Ecto neural progenitor cell (in vitro differentiated cells): ENCODE measurements at places on chromosomes 2 and 18.
A peak's percentile ranks its signal among the peaks of the same experiment; 100 is the strongest.

GRCh38 chr2:200590090-200590489 lies 4.3 kb downstream of the AOX1 start:
- no peak for DNase-seq

- DNase-seq: no peak
Measured at GRCh38 chr2:135227386-135227785, 175.3 kb downstream of the RAB3GAP1 start.

DNA sequence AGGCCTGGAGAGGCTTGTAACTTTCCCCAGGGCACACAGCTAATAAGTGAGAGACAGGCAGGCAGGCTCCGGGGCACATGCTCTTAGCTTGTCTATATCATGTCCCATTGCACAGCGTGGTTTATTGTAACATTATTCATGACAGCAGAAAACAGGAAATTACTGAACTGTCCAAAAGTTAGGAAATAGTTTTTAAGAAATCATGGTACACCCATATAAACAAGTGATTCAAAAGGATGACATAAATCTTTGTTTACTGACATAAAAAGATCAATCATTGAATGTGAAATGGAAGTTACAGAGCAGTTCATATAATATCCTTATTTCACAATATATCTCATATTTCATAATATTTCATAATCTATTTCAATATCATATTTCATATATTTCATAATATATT lies 34.3 kb upstream of the TXNDC2 start:
- no peak for DNase-seq

- no peak for DNase-seq
Measured at GRCh38 chr2:226515344-226516055, 284.1 kb downstream of the IRS1 start.

DNA sequence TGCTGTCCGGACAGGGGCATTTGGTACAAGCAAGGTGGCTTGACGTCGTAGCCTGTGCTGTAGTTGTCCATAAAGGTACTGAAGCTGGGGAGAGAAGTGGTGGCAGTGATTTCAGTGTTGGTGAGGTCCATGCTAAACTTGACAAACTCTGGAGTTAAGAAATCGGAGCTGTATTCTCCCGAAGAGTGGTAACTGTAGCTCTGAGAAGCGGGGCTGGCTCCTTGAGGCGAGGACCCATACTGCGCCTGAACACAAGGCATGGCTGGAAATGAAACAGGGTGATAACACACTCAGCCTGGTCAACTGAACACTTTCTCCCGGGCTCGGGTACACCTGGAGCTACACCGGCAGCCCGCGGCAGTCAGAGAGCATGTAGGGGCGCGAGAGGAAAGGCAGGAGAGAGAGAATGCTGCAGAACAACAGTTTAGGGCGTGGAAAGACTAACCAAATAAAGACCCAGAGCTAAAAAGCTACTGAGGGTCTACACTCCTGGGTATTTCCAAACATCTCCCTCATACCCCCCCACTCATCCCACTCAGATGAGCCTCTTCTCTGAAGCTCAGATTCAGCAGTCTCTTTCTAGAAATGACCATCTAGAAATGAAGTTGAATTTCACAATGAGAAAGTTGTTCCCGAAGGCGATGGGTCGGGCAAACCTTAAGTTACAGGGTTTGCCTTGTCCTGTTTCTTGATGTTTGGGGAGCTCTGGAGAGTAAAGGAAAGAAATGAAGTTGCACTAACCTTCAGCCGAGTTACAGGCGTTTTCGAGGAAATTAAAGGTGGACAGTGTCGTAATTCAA lies 2.4 kb downstream of the NR4A2 start:
- DNase-seq: no peak

DNA sequence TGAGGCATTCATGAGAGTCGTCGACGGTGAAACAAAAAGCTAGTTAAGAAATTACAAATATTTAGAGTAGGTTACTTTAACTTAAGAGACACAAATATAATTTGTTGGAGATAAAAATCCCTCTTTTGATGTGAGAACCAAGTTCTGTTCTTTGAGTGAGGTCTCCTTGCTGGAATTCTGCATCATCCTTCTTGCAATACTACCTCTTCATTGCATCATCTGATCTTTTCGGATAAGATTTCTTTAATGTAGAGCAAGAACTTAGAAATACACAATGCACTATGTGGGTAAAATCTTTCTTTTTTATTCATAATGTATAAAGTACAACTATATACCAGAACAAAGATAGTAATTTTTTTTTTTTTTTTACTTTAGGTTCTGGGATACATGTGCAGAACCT lies 118.4 kb downstream of the ARL4C start:
- no peak for DNase-seq

DNA sequence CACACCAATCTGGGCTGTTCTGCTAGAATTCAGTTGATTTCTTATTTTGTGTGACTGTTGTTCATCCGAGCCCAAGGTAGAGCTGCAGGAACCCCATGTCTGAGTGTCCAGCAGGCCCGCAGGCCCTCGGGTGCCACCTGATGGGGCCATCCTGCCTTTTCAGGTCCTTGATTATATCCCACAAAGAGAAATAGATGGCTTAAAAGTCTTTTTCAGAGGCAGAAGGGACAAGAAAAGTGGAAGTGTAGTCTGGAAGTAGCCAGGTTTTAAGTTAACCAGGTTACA lies 52.2 kb downstream of the AGAP1 start:
- no peak for DNase-seq

GRCh38 chr2:64939332-64939917 lies 49.8 kb upstream of the SLC1A4 start:
- DNase-seq: no peak

GRCh38 chr2:132677661-132678060 lies 7.7 kb upstream of the LYPD1 start:
- DNase-seq: no peak

- no peak for DNase-seq
Measured at GRCh38 chr18:7349181-7349837, 118.4 kb downstream of the LRRC30 start.

- DNase-seq: no peak
Measured at GRCh38 chr2:200356857-200357384, 50.4 kb downstream of the SPATS2L start.

- peak; percentile 71 for DNase-seq
Measured at GRCh38 chr2:28393114-28393836, 617 bp downstream of the FOSL2 start.

DNA sequence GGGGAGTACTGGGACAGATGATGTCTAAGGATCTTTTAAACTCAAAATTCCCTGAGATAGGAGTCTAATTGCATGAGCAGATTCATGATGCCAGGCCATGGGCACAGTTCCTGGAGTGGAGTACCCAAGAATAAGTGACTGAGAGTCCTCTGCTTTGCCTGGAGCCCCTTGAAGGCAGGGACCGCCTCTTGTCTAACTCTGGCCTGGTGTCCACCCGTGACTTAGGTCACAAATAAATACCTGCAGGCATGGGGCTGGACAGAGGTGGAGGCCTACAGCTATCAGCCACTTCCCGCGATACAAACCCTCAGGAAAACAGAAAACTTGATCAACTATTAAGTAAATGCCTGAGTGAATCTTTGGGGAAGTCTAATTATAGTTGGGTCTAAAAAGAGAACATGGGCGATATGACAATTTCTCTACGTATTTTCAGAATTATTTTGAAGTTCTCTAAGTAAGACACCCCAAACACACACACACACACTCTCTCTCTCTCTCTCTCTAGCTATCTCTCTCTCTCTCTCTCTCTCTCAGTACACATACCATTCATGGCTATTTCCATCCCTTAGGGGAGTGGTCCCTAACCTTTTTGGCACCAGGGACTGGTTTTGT lies 1.8 kb upstream of the WIPF1 start:
- no peak for DNase-seq

- no peak for DNase-seq
Measured at GRCh38 chr2:184369307-184369706, 229.0 kb upstream of the ZNF804A start.

DNA sequence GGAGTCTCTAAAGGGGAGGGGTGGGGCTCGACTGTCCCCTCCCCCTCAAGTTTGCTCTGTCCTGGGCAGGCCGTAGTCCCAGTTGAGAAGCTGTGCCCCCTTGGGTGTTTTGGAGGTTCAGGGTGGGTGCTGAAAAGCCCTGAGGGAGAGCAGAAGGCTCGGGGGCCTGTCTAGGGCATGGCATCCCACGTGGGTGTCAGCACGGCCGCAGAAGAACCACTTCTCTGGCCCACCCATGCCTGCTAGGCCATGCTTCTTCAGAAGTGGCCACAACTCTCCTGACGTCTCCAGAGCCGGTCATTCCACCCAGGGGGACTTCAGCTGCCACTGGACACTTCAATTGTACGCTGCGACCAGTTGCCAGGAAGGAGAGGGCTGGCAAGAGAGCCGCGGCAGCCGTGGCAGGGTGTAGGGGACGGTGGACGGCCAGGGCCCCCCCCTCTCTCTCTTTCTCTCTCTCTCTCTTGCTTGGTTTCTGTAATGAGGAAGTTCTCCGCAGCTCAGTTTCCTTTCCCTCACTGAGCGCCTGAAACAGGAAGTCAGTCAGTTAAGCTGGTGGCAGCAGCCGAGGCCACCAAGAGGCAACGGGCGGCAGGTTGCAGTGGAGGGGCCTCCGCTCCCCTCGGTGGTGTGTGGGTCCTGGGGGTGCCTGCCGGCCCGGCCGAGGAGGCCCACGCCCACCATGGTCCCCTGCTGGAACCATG lies at the start of gene INPP5D:
Gene INPP5D (plus strand): TSS at position 546 of the 704 bp plus-strand sequence. CDS start 137 bp downstream, at position 683.
- DNase-seq: no peak

DNA sequence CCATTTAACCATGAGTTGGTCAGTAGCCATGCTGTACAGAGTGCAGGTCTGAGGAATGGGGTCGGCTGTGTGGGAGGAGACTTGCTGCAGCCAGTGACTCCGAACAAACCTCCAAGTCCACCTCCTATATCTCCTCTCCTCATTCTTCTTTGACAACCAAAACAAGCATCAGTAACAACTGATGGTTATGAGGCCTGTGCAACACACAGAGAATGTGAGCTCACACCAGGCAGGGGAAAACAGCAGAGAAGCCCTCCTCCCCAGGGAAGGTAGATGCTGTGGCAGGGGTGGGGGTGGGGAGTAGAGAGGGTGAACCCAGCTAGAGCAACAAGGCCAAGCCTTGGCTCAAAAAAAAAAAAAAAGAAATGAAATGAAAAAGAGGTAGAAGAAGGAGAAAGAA lies 12.3 kb upstream of the CNGA3 start:
- DNase-seq: no peak

GRCh38 chr2:72888438-72889202 lies 1.4 kb downstream of the SPR start:
- DNase-seq: no peak

DNA sequence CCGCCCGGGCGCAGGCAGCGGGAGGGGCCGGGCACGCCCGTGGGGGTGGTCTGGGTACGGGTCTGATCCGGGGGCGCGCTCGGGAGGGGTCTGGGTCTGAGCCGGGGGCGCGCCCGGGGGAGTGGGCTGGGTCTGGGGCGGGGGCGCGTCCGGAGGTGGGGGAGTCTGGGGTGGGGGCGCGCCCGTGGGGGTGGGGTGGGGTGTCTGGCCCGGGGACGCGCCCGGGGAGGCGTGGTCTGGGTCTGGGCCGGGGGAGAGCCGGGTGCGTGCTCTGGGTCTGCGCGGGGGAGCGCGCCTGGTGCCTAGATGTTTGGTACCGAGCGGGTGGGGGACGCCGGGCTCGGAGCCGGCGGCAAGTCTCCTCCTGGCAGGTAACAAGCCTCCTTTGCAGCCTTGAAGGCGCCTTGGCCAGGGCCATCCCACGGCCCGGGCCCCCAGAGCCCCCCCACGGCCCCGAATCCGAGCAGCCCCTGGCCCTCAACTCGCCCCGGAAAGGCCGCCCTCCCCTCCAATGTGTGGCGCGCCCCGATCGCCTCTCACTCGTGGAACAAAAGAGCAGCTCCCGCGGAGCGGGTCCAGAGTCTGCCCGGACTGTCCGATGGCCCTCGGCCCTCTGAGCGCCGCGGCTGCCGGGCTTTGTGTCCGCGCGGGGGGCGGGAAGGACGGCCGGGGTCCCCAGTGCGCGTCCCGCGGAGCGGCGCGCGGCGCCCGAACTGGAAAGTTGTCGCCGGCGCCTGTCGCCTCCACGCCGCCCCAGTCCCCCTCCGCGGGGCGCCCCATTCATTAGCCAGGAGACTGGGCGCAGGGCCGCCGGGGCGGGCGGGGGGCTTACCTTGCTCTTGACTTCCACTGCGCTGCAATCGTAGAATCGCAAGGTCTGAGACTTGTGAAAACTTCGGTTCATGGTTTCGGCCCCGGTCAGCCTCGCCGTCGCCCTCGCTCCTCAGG lies 595 bp downstream of the PARD6G start:
- peak; percentile 79 for DNase-seq

DNA sequence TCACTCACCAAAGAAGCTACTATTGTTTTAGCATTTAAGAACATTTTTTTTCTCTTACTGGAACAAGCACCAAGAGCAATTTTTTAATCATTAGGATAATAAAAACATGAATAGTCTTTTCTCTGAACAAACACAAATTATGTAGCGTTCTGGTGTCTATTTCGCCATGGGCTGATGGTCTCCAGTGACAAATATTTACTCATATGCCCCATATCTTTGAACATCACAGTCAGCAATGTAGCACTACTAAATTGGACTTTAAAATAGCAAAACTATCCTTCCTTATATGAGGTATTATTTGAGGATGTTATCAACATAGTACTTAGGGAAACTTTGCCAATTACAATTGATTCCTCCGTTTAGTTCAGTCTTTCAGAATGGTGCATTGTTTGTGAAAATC lies 1326.0 kb upstream of the ZEB2 start:
- DNase-seq: no peak

DNA sequence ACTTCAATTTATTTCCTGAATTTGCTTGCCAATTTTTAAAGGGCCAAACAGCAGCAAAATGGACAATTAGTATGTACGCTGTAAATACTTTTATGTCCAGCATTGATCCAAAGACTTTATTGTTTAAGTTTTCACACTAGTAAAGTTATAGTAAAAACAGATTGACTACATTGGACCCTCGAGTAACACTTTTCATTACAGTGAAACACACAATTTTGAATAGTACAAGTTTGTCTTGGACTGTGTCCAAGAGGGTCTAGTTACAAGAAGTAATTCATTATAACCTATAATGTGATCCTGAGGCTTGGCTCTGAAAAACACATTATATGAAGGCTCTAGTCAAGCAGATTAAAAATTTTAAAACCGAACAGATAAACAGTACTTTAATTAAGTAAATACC lies 11.4 kb upstream of the RBBP8 start:
- DNase-seq: no peak

GRCh38 chr2:152618193-152618564 lies 99.1 kb downstream of the PRPF40A start:
- DNase-seq: no peak

- DNase-seq: no peak
Measured at GRCh38 chr18:75247611-75248421, 37.2 kb downstream of the TSHZ1 start.

- DNase-seq: peak; percentile 54
Measured at GRCh38 chr2:46954951-46955571, 39.5 kb upstream of the MCFD2 start.

GRCh38 chr18:63753676-63754075 lies 21.5 kb upstream of the SERPINB7 start:
- no peak for DNase-seq
